ENCODE measurements at places on chromosomes 6 and 20.

- DNase-seq = no peak
Measured at GRCh38 chr6:20182926-20183521, 29.2 kb downstream of the MBOAT1 start.

DNA sequence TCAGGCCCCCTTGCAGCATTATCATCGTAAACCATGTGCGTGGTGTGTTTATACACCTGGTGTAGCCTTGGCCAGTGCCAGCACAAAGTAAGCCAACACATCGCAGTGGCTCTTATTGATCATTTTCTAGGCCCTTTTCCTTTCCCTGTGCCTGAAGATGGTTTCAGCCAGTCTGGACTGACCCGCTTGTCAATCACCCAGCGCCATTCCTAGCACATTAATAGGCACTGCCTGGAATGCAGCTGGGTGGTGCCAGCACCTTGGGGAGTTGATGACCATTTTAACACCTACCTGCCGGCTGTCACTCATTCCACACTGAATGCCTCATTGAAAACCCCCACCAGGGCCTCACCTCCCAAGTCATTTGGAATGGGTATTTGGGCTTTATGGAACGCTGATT is 4.9 kb upstream of the UQCC2 start:
- no peak for DNase-seq

GRCh38 chr20:58271606-58272351 is 37.7 kb upstream of the RAB22A start:
- DNase-seq = no peak

GRCh38 chr6:111780393-111780792 is 92.9 kb downstream of the FYN start:
- DNase-seq = no peak

DNA sequence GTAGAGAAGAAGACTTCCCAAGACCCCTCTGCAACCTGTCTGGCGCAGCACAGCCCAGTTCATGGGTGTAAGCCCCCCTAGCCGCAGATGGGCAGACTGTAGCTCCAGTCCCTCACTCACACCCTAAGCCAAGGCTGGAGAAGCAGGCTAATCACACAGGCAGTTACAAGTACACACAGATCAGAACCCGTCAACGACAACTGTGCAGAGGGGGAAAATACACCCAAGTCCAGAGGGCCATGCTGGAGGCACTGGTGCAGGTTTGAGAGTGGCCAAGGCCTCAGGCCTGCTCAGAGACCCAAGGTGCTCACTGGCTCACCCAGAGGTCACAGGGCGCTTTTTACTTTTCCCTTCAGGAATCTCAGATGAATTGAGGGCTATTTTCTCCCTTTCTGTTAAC is 106.1 kb downstream of the NOL4L start:
- no peak for DNase-seq

- DNase-seq = no peak
Measured at GRCh38 chr6:152338335-152339125, 298.6 kb downstream of the SYNE1 start.

DNA sequence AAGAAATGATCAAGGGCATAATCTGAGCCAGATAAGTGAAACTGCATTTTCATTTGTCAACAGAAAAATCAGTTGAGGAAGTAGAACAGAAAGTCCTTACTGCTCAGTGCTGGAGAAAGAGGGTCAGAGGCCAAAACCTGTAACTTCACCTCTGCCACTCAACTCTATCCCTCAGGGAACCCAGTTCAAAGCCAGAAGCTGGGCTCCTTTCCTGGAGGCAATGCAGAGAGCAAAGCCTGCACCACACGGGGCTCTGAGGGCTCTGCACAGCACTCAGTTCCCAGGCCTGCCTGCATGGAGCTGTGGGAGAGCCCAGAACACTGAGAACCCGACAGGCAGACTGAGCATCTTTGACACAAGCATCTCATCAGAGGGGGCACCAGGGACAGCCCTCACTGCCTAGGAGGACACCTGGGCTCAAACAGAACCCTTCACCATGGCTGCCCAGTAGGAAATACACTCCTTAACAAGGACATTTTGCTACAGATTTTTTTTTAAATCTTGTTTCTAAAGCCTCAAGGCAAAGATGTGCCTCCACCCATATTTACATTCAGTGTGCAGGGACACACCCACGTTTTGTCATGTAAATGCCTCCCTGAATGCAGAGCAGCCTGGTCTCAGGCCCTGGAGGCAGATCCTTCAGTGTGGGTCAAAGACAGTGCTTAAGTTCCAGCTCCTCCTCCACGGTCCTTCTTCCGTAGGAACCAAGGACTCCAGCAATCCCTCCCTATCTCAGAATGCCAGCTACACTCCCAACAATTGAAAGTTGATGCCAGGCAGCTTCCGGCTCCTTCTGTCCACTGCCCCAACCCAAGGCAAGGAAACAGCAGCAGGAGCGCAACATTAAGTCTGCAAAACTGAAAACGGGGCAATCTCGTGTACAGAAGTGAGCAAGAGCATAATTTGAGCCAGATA is 6.6 kb downstream of the RNASET2 start:
- DNase-seq = no peak

DNA sequence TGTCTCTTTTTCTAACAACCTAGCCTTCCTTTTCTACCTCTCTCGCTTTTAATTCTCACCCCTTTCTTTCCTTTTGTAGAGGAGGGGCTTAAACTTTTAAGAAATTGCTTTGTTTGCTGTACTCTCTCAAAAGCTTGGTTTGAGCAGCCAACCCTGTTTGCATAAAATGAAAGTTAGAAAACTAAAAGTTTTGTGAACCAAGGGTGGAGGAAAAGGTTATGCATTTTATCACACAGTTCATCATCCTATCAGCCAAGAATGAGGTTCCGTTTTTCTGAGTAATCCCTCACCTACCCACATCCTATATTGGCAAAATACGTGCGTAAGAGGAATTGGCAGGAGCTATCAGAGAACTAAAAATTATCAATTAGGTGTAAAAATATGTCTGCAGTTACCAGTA is 42.8 kb upstream of the LOC128125822 start:
- DNase-seq = no peak

- no peak for DNase-seq
Measured at GRCh38 chr20:47278907-47279348, 77.6 kb downstream of the ZMYND8 start.

GRCh38 chr6:126300735-126301134 is 39.2 kb upstream of the CENPW start:
- DNase-seq = no peak

GRCh38 chr6:94213226-94213625 is 793.9 kb upstream of the EPHA7 start:
- no peak for DNase-seq

GRCh38 chr20:62186887-62187866 is 4.3 kb downstream of the MTG2 start:
- no peak for DNase-seq

DNA sequence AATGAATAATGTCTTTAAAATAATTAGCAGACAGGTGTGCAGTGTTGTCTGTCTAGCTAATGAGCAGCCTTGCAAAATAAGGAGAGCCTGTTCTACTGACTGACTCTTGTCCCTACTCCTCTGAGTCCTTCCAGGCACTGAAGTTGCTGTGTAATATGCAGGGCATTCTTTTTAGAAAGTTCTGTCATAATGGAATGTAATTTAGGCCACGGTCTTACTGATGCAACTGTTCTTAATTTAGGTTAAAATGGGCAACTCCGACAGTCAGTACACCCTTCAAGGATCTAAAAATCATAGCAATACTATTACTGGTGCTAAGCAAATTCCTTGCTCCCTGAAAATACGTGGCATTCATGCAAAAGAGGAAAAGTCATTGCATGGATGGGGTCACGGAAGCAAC is 133.9 kb downstream of the TIAM2 start:
- no peak for DNase-seq

GRCh38 chr20:33401921-33402369 is 626 bp upstream of the CDK5RAP1 start:
- DNase-seq = no peak

- no peak for DNase-seq
Measured at GRCh38 chr6:77097940-77098339, 365.4 kb downstream of the HTR1B start.

GRCh38 chr6:46437671-46438221 is 53.5 kb downstream of the RCAN2 start:
- DNase-seq = no peak

- DNase-seq = no peak
Measured at GRCh38 chr6:32046450-32047083, 8.4 kb downstream of the CYP21A2 start.

- DNase-seq = no peak
Measured at GRCh38 chr20:16477632-16478031, 95.6 kb downstream of the KIF16B start.

GRCh38 chr6:20885076-20885475 is 350.8 kb downstream of the CDKAL1 start:
- DNase-seq = no peak

DNA sequence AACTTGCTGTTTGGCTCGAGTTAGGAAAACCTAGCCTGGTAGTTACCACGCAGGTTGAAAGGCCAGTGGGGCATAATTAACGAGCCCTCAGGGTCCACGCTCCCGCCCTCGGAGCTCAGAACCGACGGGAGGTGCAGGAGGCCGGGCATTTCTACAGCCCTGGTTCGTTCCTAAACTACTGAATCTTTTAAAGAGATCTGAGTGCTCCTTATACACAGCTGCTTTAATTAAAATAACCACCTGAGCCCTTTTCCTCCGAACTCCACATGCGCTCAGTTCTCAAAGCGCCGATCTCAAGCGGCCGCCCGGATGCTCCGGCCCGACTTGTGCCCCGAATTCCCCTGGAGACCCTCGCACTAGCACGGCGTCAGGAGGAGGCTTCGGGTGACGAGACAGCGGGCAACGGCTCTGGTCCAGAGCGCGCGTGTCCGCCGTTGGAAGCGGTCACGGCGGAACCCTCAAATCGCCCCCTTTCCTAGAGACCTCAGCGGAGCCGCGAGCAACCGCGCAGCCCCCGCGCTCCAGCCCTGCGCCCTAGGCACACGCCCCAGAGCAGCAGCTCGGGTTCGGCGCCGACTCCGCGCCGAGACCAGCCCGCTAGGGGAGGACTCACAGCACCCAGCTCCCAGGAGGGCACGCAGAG is 397 bp downstream of the WDR27 start:
- no peak for DNase-seq

GRCh38 chr6:44202332-44202971 is 14.3 kb upstream of the MYMX start:
- DNase-seq = no peak

DNA sequence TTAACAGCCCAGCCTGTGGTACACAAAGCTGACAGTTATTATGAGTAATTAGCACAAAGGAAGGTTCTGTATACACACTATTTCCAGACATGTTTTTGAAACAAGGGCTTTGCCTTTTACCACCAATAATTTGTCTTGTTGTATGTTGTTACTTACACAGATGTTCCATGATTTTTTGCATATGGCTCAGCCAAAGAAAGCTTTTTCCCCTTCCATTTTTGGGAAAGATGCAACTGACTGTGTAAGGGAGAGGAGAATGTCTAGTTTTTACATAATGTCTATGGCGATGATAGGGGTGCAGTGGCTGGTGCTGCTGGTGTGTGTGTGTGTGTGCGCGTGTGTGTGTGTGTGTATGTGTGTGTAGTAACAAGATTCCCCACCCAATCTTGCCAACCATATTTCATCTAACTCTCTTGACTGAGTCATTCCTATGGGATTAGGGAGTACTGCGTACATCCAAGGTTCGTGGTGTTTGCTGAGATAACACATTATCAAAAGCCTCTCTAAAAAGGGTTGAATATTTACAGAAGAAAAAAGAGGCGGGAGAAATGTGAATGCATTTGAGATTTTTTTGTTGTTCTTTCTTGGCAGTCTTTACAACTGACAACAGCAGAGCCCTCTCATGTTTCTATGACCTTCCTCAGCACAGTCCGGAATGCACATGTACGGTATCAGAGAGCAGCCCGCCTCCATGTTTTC is 192.2 kb downstream of the GMPR start:
- no peak for DNase-seq

DNA sequence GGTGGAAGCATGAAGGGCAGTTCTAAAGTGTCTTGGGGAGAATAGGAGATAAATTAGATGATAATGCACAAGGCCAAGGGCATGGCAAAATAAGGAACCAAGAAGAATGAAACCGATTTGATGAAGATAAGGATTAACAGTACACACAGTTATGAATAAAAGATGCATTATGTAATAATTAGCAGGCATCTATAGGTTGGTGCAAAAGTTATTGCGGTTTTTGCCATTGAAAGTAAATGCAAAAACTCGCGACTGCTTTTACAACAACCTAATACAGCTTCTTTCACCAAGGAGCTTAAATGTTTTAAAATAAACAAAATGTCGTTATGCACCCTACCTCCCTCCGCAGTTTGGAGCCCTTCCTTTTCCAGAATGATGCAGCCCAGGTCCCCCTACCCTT is 29.0 kb downstream of the MAS1 start:
- no peak for DNase-seq

DNA sequence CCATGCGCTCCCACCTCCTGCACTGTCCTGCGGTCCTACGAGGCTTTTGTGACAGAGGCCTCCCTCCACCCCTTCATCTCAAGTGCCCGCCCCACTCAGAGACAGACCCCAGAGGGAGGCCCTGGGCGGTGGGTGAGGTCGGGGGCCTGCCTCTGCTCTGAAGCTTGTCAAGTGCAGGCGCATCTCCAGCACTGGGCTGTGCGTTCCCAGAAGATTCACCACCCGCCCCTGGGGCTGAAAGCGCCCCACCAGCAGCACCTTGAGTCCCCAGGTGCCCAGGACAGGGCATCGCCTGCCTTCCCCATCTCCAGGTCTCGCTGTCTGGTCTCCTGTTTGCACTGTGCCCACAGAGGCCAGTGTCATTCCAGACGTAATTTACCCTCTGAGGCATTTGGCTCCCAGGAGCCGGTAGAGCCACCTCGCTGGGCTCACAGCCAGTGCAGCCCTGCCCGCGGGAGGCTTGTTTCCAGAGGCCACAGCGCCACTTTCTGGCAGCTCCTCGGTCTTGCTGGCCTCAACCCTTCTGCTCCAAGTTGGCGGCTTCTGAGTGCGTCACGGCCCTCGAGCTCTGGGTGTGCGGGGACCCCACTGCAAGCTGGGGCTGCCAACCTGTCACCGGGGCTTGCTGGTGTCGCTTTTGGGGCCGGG is 191.1 kb downstream of the TAF4 start:
- no peak for DNase-seq

GRCh38 chr6:111813677-111814310 is 59.5 kb downstream of the FYN start:
- DNase-seq = no peak

GRCh38 chr20:39277185-39277584 is 315.0 kb downstream of the DHX35 start:
- no peak for DNase-seq

GRCh38 chr20:49965781-49966305 is 16.9 kb upstream of the SNAI1 start:
- no peak for DNase-seq

DNA sequence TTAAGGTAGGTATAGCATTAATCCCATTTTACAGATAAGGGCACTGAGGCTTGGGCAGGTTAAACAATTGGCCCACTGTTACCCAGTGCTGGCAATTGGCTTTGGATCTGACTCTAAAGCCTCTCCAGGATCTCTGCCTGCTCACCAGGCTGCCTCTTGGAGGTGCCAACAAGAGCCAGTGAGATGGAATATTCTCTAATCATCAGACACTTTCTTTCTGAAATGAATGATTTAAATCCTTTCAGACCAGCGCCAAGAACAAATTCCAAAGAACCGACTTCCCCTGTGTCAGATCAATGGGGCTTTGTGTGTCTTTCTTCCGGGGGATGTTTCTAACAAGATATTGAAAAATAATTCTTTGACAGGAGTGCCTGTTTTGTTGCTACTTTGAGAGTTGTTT is 23.6 kb downstream of the CYP39A1 start:
- DNase-seq = no peak

- DNase-seq = no peak
Measured at GRCh38 chr20:53298911-53299310, 294.7 kb downstream of the ZNF217 start.

All from activated gamma-delta T cell (primary cell).